Natural killer cell (primary cell): ENCODE measurements at places on chromosomes 1 and 21. TPM values are rescaled to one million over a fixed set of nuclear protein-coding genes. Genes with fewer than 3 reads are reported as not detected.

DNA sequence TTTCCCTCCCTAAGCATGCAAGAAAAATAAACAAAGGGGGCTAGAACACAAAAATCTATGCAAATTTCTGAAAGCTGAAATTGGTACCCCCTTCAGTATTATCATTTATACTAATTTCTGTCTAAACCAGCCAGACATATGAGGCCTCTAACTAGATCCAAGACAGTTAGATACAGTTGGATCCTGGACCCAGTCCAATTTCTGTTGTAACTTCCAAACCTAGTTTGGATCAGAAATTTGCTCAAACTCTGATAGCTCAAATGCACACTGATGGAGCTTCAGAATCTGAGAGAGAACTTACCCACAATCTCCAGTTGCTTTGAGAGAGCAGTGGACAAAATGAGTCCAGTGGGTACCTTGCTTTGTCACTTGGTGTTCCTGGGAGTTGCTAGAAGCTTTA, 11.9 kb downstream of the CEP350 start:
- no peak overlapping the region for H3K27ac ChIP-seq
- H3K4me1 ChIP-seq: peaks cover 7% of the 10 kb centered on the region
- no peak for DNase-seq

- DNase-seq: no peak
- H3K27ac ChIP-seq: no peak overlapping the region
- no peaks in the 10 kb centered on the region for H3K27me3 ChIP-seq
- no peaks in the 10 kb centered on the region for H3K4me1 ChIP-seq
These were observed 47.7 kb downstream of the CACHD1 start for GRCh38 chr1:64517640-64518039.

Gene CBR1
- 5.0 TPM for total RNA-seq

GRCh38 chr1:92505015-92505692, 18.4 kb upstream of the GFI1 start:
- H3K27me3 ChIP-seq: no peaks in the 10 kb centered on the region
- no peak overlapping the region for H3K4me3 ChIP-seq
- H3K4me1 ChIP-seq: no peaks in the 10 kb centered on the region
- H3K36me3 ChIP-seq: no peaks in the 10 kb centered on the region

DNA sequence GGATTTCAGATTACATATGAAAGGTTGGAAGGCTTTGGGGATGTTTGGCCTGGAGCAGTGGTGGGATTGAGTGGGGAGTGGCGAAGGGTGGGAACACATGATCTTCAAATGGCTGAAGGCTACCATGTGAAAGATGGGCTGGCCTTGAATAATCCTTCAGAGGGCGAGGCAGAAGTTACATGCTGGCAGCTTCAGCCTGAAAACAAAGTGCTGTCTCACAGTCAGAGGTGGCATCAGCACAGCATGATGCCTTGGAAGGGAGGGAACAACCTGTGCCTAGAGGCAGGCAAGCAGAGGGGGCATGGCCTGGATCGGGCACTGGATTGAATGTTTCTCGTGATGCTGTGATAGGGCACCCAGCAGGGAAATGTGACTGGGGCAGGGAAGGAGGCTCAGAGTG, 130.8 kb downstream of the BEND5 start:
- no peak overlapping the region for H3K27ac ChIP-seq
- H3K4me3 ChIP-seq: no peak overlapping the region
- no peaks in the 10 kb centered on the region for H3K27me3 ChIP-seq
- no peak for DNase-seq

Gene AGT
- total RNA-seq: not detected

DNA sequence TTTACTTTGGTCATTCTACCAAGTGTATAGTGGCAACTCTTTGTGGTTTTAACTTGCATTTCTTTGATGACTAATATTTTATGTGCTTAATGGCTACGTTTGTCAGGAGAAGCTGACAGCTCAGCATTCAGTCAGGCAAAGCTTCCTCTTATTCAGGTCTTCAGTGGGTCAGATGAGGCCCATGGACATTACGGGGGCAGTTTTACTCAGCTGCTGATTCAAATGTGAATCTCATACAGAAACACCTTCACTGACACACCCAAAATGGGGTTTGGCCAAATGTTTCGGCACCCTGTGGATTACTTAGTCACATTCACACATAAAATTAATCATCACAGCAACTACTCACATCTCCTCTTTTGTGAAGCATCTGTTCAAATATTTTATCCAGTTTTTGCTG, 104.9 kb upstream of the PLD5 start:
- H3K27ac ChIP-seq: no peak overlapping the region
- H3K4me3 ChIP-seq: no peak overlapping the region
- H3K27me3 ChIP-seq: no peaks in the 10 kb centered on the region
- no peak for DNase-seq

DNA sequence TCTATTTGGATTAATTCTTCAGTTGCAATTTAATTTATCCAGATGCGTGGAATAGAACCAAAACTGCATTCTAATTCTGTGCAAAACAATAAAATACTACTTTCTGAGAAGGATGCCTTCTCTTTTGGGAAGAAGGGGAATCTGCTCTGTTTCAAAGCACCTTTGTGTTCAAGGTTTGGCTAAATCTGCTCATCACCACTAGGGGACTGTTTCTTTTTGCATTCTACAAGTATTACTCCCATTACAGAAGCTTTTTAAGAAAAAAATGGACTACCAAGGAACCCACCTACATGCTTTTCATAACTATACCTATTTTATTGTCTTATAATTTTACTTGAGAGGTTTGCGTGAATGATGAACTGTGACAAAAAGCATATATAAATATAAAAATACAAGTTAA, 18.2 kb downstream of the MRPS6 start:
- peaks cover 14% of the 10 kb centered on the region for H3K36me3 ChIP-seq
- no peak for DNase-seq
- H3K4me3 ChIP-seq: no peak overlapping the region
- H3K27me3 ChIP-seq: no peaks in the 10 kb centered on the region
- H3K4me1 ChIP-seq: peaks cover 20% of the 10 kb centered on the region
- no peak overlapping the region for H3K27ac ChIP-seq

DNA sequence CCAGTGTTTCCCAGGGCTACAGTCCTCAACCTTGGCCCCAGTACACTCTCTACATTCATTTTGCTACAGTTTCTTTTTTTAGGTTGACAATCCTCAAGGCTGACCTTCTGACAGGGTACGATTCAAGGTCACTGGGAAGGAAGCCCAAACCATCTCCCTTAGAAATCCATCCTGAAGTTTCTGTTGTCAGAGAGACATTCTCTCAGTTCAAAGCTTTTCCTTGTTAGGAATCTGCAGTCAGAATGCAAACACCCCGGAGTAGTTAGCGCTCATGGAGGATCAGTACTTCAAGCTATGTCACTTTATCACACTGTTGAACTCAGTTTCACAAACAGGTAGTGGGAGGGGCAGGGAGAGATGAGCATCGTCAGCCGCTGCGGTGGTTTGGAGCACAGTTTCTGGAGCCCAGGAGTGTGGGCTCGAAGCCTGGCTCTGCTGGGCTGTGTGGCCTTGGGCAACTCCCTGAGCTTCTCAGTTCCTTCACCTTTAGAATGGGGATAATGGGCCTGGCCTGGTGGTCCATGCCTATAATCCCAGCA, 4.2 kb downstream of the SLC2A5 start:
- no peak overlapping the region for H3K27ac ChIP-seq
- no peak overlapping the region for H3K4me3 ChIP-seq
- H3K27me3 ChIP-seq: no peaks in the 10 kb centered on the region
- peaks cover 5% of the 10 kb centered on the region for H3K4me1 ChIP-seq

Gene BCAN
- 0.25 TPM for total RNA-seq

Gene ADGRL2
- not detected for total RNA-seq

Gene CDKN2C
- total RNA-seq: 17.1 TPM

Gene HAO2
- not detected for total RNA-seq

DNA sequence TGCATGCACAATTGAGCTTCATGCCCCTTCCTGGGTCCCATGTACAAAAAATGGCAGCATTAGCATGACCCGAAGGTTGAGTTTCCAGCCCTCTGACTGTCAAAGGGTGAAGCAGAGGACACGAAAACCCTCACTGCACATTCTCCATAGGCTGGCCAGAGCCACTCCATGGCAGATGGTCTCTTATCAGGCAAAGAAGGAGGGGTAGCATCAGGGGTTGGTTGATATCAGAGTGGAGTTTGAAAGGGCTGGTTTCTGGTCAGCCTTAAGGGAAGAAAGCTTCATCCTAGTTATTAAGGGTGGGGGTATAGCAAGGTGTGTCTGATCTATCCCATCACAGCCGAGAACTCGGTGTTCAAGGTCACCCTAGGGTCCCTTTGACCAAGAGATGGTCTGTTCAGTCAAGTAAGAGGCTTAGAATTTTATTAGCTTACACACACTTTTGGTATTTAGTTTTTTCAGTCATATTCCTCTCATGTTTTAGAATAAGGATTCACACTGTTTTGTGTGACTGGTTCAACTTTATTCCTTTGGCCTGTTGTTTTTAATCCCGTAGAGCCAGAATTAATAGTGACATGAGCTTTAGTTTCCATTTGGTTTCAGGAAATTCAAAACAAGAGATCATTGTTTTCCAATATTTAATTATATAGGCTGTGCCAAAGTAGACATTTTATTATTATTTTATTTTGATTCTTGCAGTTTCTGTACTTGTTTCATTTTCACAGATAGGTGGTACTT, 199.9 kb upstream of the FMN2 start:
- no peak overlapping the region for H3K27ac ChIP-seq
- H3K27me3 ChIP-seq: no peaks in the 10 kb centered on the region
- no peaks in the 10 kb centered on the region for H3K36me3 ChIP-seq
- no peaks in the 10 kb centered on the region for H3K4me1 ChIP-seq
- no peak for DNase-seq

GRCh38 chr1:167499664-167500101, 18.6 kb downstream of the CD247 start:
- H3K36me3 ChIP-seq: peaks cover 88% of the 10 kb centered on the region
- peaks cover 82% of the 10 kb centered on the region for H3K4me1 ChIP-seq
- H3K4me3 ChIP-seq: no peak overlapping the region
- no peaks in the 10 kb centered on the region for H3K27me3 ChIP-seq
- peak; percentile 19 for DNase-seq
- peak overlapping the region; percentile 97 for H3K27ac ChIP-seq

GRCh38 chr1:65174585-65174984, 26.6 kb downstream of the AK4 start:
- no peaks in the 10 kb centered on the region for H3K27me3 ChIP-seq
- DNase-seq: no peak
- H3K4me1 ChIP-seq: no peaks in the 10 kb centered on the region
- no peak overlapping the region for H3K27ac ChIP-seq
- no peak overlapping the region for H3K4me3 ChIP-seq

Gene TNFRSF18
- 40.3 TPM for total RNA-seq

- DNase-seq: no peak
- no peaks in the 10 kb centered on the region for H3K27me3 ChIP-seq
- H3K27ac ChIP-seq: no peak overlapping the region
- H3K4me1 ChIP-seq: peaks cover 5% of the 10 kb centered on the region
- H3K36me3 ChIP-seq: peaks cover 40% of the 10 kb centered on the region
These were observed 67.6 kb upstream of the SDC3 start for GRCh38 chr1:30976143-30976542.

Gene RGS18
- total RNA-seq: 4.5 TPM

Gene MYCL
- total RNA-seq: 0.92 TPM

DNA sequence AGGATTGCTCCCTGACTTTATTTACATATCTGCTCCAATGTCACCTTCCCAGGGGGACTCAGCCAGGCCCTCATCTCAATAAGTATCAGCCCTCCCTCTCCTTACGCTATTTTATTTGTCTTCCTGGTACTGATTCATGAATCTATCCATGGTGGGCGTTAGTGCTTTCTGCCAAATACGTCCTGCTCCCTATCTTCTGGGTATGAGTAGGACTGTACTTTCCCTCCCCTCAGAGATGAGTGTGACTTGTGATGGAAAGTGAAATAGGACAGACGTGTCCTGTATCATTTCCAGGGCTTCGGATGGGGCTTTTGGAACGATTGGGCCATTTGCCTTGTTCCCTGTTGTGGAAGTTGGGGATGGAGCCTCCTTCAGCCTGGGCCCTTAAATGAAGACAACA, 47.5 kb downstream of the FOXO6 start:
- H3K27me3 ChIP-seq: peaks cover 6% of the 10 kb centered on the region
- H3K4me1 ChIP-seq: peaks cover 7% of the 10 kb centered on the region
- no peaks in the 10 kb centered on the region for H3K36me3 ChIP-seq
- no peak for DNase-seq
- no peak overlapping the region for H3K4me3 ChIP-seq

Gene LCE1F
- not detected for total RNA-seq

GRCh38 chr1:119387858-119388257, 19.3 kb downstream of the HAO2 start:
- H3K4me3 ChIP-seq: no peak overlapping the region
- H3K27me3 ChIP-seq: no peaks in the 10 kb centered on the region
- no peak overlapping the region for H3K27ac ChIP-seq
- no peak for DNase-seq

Gene CELA2B
- not detected for total RNA-seq

DNA sequence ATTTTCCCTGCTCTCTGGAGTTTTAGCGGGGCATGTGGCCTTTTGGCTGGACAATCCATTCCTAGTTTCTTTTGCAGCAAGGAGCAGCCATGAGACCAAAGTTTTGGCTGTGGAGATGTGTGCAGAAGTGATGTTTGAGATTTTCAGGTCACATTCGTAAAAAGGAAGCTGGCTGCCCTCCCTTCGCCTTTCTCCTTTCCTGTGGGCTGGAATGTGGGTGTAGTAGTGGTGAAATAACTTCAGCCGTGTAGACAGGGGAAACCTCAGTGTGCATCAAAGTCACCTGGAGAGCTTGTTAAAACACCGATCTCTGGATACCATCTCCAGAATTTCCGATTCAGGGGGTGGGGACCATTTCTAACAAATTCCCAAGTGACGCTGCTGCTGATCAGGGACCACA, 5.3 kb upstream of the GPR88 start:
- H3K4me3 ChIP-seq: no peak overlapping the region
- no peaks in the 10 kb centered on the region for H3K36me3 ChIP-seq
- no peak overlapping the region for H3K27ac ChIP-seq
- peaks cover 27% of the 10 kb centered on the region for H3K4me1 ChIP-seq

Gene UTS2
- total RNA-seq: 3.9 TPM

- peaks cover 13% of the 10 kb centered on the region for H3K4me1 ChIP-seq
- H3K27me3 ChIP-seq: no peaks in the 10 kb centered on the region
- no peak for DNase-seq
- H3K36me3 ChIP-seq: no peaks in the 10 kb centered on the region
These were observed 35.4 kb downstream of the SELL start for GRCh38 chr1:169676001-169676400.

DNA sequence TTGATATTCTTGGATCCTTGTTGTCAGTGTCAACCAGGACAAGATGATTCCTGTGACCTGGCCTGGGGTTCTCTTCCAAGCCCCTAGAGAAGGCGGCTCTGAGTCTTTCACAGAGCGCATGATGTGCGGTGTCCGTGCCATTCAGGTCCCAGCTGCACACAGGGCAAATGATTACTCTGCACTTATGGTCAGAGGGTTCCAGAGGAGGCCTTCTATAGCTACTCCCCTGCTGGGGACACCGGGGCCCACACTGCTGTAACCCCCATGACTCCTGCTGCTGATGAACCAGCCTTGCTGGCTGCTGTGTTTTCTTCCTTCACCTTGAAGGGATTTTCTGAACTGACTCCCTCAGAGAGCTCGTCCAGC, 1.5 kb downstream of the PTGFRN start:
- peaks cover 13% of the 10 kb centered on the region for H3K4me1 ChIP-seq
- no peak overlapping the region for H3K27ac ChIP-seq
- H3K4me3 ChIP-seq: no peak overlapping the region
- H3K27me3 ChIP-seq: peaks cover 15% of the 10 kb centered on the region
